ENCODE measurements at places on chromosomes 2 and 18.

DNA sequence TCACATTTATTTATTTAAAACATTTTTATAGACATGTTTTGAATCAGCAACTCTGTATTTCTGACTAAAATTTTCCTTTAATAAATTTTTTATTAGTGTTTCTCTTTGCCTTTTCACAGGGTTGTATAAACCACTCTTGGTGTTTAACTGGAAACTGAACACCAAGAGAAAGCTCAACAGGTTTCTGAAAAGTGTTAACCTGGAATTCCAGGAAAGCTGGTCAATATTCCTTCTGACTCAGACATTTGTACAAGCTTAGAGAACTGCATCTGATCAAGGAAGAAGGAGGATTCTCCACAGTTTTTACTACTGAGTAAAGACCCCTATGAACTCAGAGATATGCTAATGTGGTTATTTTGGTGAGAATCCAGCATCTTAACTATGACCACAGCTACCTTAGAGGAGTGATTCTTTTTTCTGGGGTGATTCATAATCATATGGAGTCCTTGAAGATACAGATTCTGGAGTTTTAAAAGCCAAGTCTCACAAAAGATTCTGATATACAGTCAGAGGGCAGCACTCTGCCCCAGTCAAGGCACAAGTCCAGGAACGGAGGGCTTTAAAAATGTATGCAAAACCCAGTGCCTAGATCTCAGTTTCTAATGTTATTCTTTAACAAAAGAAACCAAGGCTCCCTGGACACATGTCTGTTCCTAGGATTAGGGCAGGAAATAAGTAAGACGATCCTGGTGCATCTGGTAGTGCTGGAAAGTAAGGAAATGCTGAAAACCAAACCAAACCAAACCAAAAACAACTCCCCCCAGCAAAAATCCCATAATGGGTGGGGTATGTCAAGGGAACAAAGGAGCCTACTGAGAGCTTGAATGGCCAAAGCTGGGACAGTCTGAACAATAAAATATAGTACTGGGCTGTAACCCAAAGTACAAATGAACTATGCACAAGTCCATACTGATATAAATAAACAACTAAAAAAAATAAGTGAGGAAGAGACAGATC, 85.1 kb upstream of the FZD5 start:
- DNase-seq: no peak

- no peak for DNase-seq
Observed at GRCh38 chr2:186348200-186348599, 137.9 kb upstream of the ZC3H15 start.

DNA sequence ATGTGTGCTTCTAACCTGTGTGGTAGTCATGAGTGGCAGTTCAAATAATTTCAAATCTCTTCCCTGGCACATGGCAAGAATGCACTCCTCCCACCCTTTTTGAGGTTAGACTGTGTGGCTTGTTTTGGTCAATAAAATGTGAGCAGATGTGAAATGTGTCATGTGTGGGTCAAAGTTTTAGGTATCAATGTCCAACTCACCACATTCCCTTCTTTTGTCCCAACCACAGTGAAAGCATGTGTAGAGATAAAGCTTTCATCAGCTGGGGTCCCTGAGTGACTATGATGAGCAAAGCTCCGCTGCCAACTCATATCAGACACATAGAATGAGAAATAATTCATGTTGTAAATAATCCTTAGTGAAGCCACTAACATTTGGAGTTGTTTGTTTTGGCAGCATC, 118.2 kb downstream of the PAX3 start:
- no peak for DNase-seq

DNA sequence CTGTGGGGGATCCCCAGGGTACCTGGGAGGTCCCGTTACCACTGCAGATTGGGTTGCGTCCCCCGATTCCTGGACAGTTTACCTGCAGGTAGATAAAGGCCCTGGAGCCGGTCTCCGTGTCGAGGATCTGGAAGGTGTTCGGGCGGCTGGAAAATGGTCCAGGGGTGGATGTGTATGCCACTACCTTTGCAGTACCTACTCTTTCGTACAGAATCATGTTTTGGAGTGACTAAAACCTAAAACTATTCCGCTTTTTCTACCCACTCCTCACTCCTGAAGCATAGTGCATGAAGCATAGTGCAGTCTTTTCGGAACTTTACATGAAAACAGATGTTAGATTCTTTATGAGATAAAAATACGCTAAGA, 418 bp downstream of the WDR75 start:
- no peak for DNase-seq

DNA sequence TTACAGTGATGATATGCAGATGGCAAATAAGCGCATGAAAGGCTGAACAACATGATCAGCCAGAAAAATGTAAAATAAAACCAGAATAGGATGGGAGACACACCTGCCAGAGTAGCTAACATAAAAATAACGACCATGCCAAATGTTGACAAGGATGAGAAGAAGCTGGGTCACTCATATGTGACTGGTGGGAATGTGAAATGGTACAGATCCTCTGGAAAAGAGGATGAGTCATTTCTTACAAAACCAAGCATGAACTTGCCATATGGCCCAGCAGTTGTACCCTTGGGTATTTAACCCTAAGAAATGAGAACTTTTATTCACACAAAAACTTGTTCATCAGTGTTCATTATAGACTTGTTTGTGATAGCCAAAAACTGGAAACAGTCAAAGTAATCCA, 143.8 kb downstream of the SH3BP4 start:
- no peak for DNase-seq

- DNase-seq: no peak
Observed at GRCh38 chr2:136126021-136126420, 8.1 kb upstream of the CXCR4 start.

DNA sequence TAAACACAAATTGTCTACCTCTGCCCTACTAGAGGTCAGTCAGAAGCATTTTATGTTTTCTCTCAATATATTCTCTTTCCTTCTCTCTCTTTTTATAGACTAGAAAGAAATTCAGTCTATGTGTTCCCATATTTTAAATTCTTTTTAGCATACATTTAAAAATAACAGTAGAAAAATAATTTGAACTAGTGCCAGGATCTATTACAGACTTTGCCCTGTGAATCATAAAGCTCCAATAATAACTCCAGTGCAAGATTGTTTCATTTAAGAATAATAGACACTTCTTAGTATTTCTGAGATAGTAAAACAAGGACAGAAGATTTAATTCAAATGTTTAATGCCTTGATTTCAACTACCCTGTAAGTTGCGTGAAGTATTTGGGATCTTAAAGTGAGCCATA, 60.1 kb downstream of the ITGB6 start:
- DNase-seq: no peak

DNA sequence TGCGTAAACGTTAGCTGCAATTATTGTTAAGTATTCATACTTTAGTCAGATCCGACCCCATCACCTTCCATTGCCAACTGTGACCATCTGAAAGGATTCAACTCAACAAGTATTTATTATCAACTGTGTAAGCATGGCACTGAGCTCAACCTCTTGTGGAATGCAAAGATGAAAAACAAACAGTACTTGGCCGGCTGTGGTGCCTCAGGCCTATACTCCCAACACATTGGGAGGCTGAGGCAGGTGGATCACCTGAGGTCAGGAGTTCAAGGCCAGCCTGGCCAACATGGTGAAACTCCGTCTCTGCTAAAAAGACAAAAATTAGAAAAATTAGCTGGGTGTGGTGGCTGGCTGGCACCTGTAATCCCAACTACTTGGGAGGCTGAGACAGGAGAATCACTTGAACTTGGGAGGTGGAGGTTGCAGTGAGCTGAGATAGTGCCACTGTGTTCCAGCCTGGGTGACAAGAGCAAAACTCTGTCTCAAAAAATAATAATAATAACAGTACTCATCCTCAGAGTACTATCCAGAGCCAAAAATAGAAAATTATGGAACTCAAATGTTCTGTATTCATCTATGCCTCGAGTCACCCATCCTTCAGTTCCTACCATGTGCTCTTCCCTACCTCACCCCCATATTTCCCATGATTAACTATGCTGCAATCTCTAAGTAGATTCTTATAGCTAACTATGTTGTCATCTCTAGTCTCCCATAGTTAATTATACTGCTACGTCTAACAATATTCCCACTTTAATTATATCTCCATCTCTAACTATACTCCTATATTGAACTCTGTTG, 8.6 kb upstream of the MREG start:
- DNase-seq: no peak

GRCh38 chr2:98923244-98923940, 12.6 kb downstream of the CRACDL start:
- no peak for DNase-seq

- no peak for DNase-seq
Observed at GRCh38 chr2:202149936-202150335, 76.9 kb downstream of the KIAA2012 start.

- no peak for DNase-seq
Observed at GRCh38 chr2:159098921-159099411, 130.5 kb downstream of the TANC1 start.

GRCh38 chr2:188518381-188518780, 226.7 kb downstream of the GULP1 start:
- no peak for DNase-seq

DNA sequence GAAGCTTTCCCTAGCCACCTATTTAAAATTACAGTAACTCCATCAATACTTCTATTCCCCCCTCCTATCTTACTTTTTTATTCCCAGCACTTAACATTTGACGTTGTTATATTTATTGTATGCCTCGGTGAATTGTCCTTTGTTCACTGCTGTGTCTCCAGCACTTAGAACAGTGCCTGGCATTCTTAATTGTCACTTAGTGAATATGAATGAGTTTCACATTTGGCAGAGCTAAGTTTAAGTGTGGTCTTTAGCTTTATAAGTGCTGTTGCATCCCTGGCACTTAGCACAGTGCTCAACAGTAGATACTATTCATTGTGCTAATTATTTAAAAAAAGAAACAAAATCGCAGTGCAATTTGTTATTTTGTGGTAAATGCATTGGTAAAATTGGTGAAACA, 1.7 kb downstream of the RMP24 start:
- DNase-seq: no peak

GRCh38 chr2:103734911-103735310, 973.1 kb downstream of the TMEM182 start:
- no peak for DNase-seq

DNA sequence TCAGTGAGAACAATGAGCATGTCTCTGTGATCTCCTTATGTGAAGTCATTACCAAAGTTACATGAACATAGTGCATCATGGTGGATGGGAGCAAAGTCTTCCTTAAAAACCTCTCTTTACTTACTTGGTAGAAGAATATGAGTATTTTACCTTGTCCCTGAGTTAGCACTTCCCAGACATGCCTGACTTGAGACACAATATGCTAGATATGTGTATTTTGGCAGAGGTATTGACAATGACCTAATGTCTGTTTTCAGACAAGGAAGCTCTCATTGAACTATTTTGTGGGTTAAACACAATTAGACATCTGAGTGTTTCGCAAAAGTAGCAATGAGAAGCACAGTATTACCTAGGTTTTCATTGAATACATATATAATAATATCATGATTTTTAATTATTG, 99.1 kb upstream of the MC4R start:
- no peak for DNase-seq

DNA sequence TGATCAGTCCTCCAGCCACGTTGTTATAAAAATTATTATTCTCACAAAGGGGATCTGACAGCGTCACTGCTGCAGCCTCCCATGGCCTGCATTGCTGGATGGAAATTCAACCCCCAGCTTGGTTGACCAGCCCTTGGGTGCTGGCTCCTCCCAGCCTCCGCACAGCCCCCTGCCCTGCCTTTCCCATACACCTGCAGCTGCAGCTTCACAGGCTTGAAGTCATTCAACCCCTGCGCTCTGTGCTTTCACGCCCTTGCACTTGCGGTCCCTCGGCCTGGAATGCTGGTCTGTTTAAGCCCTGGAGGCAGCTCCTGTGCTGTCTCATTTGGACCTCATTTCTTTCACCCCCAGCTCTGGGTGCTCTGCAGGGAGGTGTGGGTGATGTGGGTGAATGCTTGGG, 860 bp upstream of the CD8A start:
- DNase-seq: no peak

DNA sequence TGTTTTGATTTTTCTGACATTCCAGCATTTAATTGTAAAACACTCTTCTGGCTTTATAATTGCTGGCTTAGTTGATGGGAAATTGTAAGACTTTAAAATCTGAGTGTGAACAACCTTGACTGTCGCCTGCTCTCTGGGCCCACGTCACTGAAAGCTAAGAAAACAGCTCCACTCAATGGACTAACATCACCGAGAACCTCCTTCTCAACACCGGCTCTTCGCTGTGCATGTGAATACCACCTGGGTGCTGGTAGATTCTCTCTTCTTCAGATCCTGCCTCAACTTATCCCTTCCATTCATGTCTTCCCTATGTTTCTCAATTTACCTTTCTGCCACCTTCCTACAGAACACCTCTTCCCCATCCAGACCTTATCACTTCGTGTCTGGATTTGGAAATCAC, 523.1 kb upstream of the ID2 start:
- DNase-seq: no peak

GRCh38 chr2:126719833-126720351, 63.9 kb downstream of the GYPC start:
- no peak for DNase-seq

GRCh38 chr18:32310101-32310500, 120.3 kb downstream of the MEP1B start:
- DNase-seq: no peak

GRCh38 chr2:73426176-73426575, 40.5 kb downstream of the ALMS1 start:
- no peak for DNase-seq

- no peak for DNase-seq
Observed at GRCh38 chr2:200377355-200378336, 71.2 kb downstream of the SPATS2L start.

DNA sequence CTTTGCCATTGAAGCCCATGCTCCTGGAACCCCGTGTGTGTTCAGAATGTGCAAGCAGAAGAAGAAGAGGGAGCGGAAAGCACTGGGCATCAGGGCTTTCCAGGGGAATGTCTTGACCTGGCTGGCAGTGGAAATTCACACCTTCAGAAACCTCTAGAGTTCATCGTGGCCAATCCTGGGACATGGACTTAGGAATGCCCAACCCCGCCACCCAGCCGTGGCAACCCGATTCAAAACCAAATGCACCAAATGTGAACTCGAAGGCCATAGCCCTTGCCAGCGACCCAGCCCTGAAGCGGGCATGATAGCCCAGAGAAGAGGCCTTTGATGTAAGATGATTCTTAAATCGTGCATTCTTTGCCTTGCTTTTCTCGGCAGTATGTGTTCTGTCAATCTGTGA, 69.4 kb downstream of the ADI1 start:
- no peak for DNase-seq

DNA sequence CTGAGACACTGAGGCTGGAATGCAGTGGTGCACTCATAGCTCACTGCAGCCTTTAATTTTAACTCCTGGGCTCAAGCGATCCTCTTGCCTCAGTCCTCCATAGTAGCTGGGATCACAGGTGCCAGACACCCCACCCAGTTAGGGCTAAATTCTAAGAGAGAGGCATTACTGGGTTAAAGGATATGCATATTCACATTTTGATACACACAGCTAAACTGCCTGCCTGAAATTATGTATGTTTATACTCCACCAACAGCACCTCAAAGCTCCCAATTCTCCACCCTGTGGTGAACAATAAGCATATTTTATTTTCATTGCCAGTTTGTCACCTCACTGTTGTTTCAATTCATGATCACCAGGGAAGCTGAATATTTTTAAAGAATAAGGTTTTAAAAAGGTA, 18.7 kb upstream of the MCM6 start:
- DNase-seq: no peak
